ENCODE measurements at places on chromosomes 7 and 10.

DNA sequence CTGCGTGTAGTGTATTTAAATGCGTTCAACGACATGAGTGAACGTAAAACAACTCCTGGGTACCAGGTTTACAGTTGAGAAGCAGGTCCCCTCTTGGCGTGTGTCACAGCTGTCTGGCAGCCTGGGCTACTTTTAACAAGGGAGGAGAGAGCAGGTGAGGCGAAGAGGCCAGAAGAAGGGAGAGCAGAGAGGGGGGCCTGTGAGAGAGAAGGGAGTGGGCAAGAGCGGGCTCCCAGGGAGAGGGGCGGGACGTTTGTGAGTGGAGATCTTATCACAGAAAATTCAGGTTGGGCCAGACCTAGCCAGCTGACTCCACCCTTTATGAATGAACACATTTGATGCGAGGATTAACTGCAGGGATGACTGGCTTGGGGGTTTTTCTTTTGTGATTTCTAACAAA is 154.0 kb downstream of the CAMK1D start:
- DNase-seq = no peak

DNA sequence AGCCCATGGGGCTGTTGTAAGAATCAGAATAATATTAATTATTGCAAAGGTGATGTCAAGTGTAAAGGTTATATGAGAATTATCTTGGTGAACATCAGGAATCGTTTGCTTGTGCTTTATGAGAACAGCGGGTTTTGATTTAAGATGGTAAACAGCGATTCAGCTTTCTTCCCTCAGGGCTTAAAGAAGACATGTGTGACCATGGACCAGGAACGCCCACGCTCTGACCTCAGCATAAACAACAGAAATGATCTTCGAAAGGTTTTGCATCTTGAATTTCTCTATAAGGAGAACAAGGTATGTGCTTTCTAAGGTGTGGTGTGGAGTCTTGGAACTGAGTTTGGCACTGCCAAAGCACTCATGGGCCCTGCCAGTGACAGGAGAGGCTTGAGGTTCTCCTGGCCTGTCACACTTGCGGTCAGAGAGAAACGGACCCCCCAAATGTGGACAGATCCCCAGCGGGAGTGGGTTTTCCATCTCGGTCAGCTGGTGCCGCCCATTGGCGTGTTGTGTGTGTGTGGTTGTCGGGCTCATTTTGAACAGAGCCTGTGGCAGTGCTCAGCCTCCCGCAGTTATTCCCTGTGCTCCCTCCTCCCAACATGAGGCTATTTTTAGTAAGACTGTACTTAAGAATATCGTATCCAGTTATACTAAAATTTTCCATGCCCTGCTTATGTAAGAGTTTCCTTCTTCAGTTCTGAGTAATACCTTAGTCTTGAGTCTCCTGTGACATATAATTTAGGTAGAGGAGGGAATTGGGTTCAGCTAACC is 7.2 kb downstream of the MINDY4 start:
- no peak for DNase-seq

GRCh38 chr7:2621948-2622640 is 9.7 kb upstream of the TTYH3 start:
- no peak for DNase-seq

- no peak for DNase-seq
Observed at GRCh38 chr7:64849250-64849923, 53.7 kb upstream of the ZNF273 start.

DNA sequence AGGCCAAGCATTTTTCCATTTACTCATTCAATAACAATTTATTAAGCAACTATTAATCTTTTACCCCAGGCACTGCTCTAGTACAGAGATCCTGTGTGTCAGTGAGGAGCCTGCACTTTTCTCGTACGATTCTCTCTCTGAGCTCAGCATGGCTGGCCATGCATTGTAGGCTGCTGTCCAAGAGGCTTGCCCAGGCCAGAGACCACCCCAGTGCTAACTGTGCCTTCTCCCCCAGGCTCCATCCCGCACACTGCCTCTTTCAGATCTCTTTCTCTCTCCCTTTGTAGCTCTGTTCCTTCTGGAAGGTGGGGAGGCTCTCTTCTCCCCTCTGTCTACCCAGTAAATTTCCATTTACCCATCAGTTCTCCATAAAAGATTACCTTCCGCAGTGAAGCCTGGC is 101.0 kb upstream of the IKZF1 start:
- no peak for DNase-seq
